Memory B cell (primary cell): ENCODE measurements at places on chromosomes 2 and 18.

DNA sequence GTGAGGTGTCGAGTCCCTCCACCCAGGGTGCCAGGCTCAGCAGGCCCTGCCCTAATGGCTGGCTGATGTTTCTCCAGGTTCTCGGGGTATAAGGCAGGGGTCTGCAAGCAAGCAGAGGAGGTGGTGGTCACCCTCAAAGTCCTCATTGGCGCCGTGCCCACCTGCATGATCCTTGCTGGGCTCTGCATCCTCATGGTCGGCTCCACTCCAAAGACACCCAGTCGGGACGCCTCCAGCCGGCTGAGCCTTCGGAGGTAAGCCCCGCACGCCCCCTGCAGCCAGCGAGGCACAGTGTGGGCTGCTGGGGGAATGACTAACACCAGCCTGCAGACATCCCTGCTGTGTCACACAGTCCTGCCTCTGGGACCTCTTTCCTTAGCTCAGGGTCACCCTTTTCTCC, 14.1 kb downstream of the MFSD2B start:
- DNase-seq = no peak

- DNase-seq = peak; percentile 54
Observed at GRCh38 chr2:59301466-59302402, 1060.6 kb upstream of the FANCL start.

- no peak for DNase-seq
Observed at GRCh38 chr18:11323359-11323819, 174.0 kb upstream of the PIEZO2 start.

DNA sequence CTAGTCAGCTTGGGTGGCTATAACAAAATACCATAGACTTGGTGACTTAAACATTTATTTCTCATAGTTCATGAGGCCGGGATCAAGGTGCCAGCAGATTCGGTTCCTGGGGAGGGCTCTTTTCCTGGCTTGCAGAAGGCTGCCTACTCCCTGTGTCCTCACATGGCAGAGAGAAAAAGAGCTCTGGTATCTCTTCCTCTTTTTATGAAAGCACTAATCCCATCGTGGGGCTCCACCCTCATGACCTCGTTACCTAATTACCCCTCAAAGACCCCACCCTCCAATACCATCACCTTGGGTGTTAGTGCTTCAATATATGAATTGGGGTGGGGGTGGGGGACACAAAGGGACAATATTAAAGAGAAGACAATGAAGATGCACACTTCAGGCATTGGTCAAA, 67.1 kb upstream of the CCBE1 start:
- no peak for DNase-seq

DNA sequence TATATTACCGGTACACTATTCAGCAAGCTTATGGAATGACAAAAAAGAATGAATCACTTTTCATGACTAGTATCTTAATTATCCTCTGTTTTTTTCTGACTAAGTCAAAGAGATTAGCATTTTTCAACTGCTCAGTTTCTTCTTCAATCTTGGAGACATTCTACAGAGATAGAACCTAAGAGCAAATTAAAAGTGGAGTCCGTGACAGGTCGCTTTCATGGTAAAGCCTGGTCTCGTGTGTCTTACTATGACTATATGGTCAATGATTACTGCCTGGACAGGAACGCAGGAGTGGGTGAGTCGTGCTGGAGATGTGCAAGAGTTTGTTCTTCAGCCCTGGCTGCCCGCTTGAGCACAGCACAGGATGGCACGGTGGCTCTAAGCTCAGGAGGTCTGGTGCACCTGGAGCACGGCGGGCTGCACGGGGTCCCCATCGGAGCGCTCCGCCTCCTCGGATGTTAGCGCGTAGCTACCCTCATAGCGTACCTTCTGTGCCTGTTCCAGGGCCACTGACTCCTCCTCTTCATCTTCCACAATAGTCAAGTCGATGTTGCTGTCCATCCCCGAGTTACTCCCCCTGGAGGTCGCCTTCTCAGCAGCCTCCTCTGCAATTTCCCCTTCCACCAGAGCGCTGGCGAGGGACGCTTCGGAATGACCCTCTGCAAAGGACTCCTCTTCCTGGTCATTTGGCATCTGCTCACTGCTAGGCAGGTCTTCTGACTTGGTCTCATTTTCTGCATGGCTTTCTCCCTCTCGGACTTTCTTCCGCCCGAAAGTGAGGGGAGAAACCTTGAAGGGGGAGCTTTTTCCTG, 11.1 kb downstream of the CAVIN2 start:
- no peak for DNase-seq

DNA sequence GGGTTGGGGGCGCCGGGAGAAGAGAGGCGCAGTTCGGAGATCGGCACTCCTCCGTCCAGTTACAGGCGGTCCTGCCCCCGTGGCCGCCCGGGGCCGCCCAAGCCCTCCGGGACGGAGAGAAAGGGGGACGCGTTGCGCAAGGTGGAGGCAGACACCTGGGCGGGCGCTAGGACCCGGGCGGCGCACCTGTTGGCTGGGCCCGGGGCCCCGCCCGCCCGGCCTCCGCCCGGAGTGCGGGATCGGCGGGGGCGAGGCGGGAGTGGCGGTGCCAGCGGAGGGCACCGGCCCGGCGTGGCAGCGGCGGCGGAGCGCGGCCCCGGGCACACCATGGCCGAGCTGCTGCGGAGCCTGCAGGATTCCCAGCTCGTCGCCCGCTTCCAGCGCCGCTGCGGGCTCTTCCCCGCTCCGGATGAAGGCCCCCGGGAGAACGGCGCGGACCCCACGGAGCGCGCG, at the start of gene SGPP2:
Gene SGPP2 (plus strand): TSS at position 268 of the 453 bp plus-strand sequence. CDS start 60 bp downstream, at position 328.
- DNase-seq = peak; percentile 34

- DNase-seq = no peak
Observed at GRCh38 chr2:113822087-113822815, 65.8 kb upstream of the SLC35F5 start.

GRCh38 chr2:73823916-73824523, 4.7 kb upstream of the STAMBP start:
- DNase-seq = no peak

DNA sequence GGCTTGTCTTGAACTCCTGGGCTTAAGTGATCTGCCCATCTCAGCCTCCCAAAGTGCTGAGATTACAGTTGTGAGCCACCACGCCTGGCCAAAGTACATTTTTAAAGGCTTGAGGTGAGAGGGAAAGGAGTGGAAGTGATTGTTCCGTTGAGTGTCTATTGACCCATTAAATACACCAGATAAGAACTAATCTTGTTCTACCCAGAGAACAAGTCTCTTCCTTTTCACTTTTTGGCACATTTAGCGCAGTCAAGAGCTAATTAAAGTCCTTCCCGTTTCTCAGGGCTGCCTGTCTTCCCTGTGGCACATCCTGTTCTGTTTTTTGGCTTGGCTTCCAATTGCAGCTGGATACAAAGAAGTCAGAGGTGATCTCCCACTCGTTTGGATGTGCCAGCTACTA, 172.3 kb downstream of the ALPK2 start:
- no peak for DNase-seq

DNA sequence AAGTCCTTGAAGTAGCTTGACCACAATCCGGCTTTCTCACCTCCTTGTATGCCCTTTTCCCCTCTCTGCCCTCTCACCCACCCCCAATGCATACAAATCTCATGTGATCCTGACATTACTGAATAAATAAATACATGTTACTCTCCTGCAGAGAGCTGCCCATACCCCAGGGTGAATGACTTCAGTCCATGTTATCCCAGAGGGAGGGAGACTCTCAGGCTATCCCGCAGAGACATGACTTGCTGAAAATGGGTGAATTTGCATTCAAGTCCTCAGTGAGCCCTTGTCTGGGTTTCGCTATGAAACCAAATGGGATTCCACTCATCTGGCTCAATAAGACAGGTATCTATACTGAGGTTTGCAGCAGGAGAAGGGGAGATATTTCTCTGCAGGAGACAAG, 168.5 kb downstream of the FHOD3 start:
- no peak for DNase-seq

DNA sequence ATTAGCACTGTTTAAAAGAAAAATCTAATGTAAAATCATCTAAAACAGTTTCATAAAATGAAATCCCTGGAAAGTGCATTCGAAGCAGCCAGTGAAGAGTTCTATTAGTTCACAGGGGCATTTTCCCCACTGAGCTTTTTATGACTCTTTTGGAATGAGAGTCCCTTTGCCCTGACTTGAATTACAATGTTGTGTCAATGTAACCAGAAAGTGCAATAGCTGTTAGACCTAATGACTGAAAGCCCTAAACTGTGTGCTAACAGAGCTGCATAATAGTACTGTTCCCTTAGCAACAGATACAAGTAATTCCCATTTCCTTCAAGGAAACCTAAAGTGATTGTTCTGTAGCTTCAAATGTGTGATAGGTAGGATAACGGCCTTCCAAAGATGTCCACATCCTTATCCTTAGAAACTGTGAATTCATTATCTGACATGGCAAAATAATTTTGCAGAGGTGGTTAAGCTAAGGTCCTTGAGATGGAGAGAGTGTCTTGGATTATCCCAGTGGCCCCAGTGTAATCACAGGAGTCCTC, 134.4 kb downstream of the L3MBTL4 start:
- no peak for DNase-seq

DNA sequence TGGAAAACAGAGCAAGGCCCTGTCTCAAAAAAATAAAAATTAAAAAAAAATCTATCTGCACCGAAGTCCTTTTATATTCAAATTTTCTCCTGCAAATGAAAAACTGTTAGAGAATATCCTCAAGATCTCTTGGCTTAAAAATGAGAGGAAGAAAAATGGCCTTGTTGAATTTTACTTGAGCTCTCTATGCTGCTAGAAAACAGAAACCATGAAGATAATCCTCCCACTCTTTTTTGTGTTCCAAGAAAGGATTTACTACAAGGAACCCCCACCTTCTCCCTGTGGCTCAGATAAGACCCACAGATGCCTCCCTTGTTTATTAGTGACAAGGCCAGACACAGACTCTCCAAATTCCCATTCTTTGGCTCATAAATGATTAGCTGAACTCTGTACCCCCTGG, 71.0 kb downstream of the SGPP2 start:
- DNase-seq = no peak

DNA sequence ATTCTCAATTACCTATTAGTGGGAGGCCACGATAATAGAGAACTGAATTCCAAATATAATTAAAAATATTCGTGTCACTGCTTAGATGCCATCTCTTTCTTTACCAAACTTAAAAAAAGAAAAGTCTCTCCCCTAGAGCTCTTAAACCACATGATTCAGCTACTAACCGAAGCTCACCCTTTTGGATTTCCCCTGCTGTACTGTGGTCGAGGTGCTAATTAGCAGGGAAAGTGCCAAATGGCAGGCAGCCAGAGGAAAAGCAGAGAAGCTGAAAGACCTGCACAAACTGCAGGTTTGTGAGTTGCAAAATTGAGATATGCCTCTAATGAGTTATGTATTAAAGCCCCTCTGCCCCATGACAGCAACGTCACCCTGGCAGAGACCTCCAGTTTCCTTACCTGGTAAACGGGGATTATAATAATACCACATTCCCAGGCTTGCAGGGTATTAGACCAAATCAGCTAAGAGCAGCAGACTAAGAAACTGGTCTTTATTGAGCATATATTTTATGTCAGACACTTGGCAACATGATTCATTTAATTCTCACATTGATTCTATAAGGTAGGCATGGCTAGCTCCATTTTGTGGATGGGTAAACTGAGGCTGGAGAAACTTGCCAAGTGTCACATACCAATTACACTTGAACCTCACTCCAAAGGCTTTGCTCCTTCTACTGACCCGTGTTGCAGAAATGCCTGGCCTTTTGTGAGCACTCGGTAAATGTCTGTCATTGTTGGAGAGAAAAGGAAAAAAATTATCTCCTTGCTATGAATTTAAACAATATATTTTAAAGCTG, 259.7 kb downstream of the LPIN1 start:
- DNase-seq = peak; percentile 39

GRCh38 chr2:143936538-143936847, 583.4 kb downstream of the ZEB2 start:
- no peak for DNase-seq

- no peak for DNase-seq
Observed at GRCh38 chr2:214652473-214652872, 157.0 kb downstream of the BARD1 start.

DNA sequence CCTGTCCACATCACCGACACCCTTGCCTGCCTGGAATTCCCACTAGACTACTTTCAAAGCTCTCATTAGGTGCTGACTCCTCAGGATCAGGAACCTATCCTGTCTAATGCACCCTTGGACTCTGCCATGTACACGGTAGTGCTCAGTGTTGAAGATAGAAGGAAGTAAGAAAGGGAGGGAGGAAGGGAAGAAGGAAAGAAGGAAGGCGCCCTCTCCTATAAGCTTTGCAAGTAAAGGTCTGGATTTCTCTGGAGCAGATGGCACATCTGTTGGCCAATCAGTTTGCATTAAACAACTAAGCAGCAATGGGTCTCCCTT, 45.3 kb downstream of the SCTR start:
- no peak for DNase-seq

DNA sequence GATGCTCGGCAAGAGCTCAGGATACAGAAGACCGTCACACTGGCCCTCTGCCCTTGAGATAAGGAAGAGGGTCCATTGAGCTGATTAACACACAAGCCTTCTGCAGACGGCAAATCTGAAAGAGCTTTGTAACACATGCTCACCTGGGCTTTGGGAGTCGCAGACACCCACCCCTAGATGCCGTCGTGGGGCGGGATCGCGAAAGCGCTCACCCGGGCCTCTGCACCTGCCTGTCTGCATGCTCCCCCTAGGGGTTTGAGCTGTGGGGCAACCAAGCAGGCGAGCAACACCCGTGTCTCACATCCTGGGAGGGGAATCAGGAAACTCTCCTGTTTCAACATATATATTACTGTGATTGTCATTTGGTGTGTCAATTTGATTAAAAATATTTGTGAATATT, 99.8 kb upstream of the KCNH7 start:
- no peak for DNase-seq

DNA sequence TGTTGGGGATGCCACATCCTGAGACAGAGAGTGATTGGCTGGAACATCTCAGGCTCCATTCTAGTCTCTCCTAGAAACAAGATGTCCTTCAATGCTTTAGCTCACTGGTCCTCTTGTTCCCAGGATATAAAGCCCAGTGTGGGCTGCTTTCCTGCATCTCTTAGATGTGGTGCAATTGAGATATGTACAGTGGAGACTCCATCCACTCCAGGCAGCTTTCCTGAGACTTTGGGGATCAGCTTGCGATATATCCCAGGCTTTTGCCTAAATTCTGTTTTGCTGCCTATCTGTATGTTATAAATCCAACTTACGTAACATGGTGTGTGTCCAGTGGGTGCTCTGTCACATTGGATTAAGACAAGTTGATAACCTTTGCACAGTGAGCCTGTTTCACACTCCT, 264.9 kb downstream of the SUCLG1 start:
- no peak for DNase-seq

DNA sequence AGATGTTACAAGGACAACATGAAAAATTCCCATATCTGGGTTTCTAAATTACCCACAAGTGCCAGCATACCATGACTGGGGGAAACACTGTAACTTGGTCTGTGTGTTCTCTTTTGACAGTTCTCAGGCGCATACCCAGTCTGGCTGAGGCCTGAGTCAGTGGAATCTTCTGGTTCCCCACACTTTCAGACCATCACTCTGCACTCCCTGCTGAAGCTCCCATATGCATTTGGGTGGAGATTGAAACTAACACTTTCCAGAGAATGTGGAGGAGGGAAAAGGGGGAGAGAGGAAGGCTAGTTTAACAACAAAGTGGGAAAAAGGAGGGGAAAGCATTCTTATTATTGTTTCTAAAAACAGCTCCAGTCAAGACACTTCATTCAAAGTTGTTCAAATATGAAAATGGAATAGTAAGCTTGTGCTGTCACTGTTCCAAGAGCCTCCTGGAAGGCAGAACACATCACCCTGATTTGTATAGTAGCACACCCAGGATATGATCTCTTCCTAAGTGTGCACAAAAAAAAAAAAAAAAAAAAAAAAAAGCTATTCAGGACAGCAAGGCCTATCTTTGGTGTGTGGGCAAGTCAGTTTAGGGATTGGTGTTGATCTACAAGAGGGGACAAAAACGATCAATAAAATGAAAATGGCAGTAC, 48.1 kb upstream of the CTIF start:
- no peak for DNase-seq
